ENCODE measurements at places on chromosomes 2 and 18. TPM values are rescaled to one million over a fixed set of nuclear protein-coding genes. Genes with fewer than 3 reads are reported as not detected.

The RTTN gene
- 16.0 TPM for total RNA-seq

The AQP12A gene
- total RNA-seq, result not detected

The CSRNP3 gene
- total RNA-seq, result 15.6 TPM

The AFF3 gene
- 7.2 TPM for total RNA-seq

DNA sequence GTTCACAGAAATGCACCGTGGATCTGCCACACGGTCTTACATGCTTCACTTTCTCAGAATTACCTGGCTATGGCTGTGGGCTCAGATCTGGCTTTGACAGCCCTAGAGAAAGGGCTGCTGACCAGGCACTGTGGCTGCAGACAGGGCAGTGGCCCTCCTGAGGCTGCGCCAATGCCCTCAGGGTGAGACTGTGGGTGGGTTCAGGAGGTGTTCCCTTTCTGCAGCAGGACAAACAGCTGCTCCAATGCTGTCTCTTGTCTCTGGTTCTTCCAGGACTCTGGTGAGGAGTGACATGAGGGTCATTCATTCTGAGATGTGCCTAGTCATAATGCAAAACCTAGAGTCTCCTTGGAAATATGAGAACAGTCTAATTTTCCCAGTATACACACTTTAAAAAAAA lies 90.5 kb upstream of the SMIM21 start:
- no peak overlapping the region for H3K27ac ChIP-seq
- H3K4me1 ChIP-seq, result no peaks in the 10 kb centered on the region
- DNase-seq, result no peak
- no peaks in the 10 kb centered on the region for H3K36me3 ChIP-seq

GRCh38 chr2:21165350-21165749 lies 41.6 kb downstream of the TDRD15 start:
- H3K4me1 ChIP-seq, result no peaks in the 10 kb centered on the region
- DNase-seq, result peak; percentile 8
- H3K4me3 ChIP-seq, result no peak overlapping the region
- no peaks in the 10 kb centered on the region for H3K27me3 ChIP-seq
- H3K36me3 ChIP-seq, result no peaks in the 10 kb centered on the region
